ENCODE measurements at places on chromosomes 6 and 20.
A peak's percentile ranks its signal among the peaks of the same experiment; 100 is the strongest.

DNA sequence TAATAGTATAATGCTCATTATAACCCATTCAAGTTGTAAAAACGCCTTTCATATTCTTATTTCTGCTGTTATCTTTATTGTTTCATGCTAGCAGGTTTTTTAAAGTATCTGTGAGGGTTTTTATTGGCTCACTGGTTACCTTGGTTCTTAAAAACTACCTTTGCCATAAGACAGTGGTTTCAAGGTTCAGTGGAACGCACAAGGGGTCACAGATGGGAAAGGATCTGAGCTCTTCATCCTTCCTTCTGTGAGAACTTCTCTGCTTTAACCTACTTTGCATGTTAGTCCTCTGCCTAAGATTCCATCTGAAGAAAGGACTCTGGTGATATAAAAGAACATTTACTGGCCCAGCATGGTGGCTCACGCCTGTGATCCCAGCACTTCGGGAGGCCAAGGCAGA is 492.6 kb downstream of the CD83 start:
- DNase-seq = no peak

- DNase-seq = peak; percentile 17
Observed at GRCh38 chr6:36615018-36615761, 21.0 kb downstream of the SRSF3 start.

GRCh38 chr6:100266494-100267401 is 198.0 kb downstream of the SIM1 start:
- DNase-seq = no peak

- DNase-seq = no peak
Observed at GRCh38 chr6:19831358-19831757, 5.8 kb upstream of the ID4 start.

DNA sequence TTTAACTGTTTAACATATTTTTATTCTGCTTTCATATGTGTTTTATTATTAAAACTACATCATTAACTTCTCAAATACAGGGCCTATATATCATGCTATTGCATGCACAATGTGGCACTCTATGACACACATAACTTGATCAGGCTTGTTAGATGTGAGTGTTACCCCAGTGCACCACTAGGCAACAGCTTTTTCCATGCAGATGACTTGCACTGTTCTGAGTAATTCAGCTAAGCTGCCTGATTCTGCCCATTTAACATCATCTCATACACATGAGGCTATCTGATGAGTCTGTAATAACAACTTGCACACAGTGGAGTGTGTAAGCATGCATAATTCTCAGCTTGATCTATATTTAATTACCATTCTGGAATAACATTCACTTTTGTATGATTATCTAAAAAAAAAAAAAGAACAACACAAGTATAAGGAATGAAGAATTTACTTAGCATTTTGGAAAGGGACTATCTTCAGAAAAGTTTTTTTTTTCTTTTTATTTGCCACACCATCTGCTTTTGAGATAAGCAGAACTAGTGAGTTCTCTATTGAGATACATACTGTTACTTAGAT is 83.1 kb downstream of the GRM1 start:
- no peak for DNase-seq

- no peak for DNase-seq
Observed at GRCh38 chr6:111486921-111487320, 3.9 kb upstream of the REV3L start.

Data from activated gamma-delta T cell treated with Interleukin-2 at 50 U/mL for 16 hours (primary cell).